NCI-H2081 treated with DMSO at 0.1 percent for 48 hours (cell line): ENCODE measurements at places on chromosomes 3 and 15.

DNA sequence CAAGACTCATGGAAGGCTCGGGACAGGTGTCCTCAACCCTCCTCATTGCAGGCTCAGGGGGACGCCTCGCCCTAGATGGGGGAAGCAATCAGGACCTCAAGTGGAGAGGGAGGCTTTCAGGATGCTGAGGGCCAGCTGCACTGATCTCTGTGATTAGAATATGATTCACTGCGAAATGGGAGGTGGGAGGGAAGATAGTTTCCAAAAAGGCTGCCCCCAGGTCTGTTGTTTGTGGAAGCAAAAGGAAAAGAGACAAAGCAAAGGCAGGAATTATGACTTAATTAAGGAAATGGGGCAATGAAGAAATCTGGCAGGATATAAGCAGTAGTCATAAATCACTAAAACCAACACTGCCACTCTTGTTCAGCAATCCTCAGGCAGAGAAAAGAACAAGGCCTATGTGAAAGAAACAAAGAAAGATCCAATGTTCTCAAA, 85.6 kb upstream of the ABHD17C start:
- DNase-seq: peak; percentile 13

- DNase-seq: no peak
Measured at GRCh38 chr3:71977525-71977924, 192.6 kb upstream of the PROK2 start.

- no peak for DNase-seq
Measured at GRCh38 chr3:113719758-113720157, 23.3 kb upstream of the USF3 start.

- DNase-seq: no peak
Measured at GRCh38 chr3:13896473-13897154, 16.7 kb upstream of the WNT7A start.

DNA sequence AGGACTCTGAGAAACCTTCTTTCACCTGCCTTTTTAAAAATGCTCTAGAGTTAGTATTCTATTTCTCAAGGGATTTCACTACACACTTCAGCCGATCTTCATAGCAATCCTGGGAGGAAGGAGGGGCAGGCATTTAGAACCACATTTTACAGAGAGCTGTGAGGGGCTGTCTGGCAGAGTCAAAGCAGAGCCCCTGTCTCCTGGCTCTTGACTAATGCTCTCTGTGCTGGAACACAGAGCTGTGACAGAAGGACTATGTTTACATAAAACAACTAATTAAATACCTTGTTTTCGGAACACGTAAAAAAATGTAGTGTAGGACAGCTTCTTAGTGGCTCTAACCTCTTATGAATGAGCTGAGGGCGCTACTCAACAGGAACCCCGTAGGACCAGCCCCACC, 7.6 kb upstream of the SPTBN5 start:
- no peak for DNase-seq

- no peak for DNase-seq
Measured at GRCh38 chr3:35426366-35426958, 212.9 kb upstream of the ARPP21 start.

DNA sequence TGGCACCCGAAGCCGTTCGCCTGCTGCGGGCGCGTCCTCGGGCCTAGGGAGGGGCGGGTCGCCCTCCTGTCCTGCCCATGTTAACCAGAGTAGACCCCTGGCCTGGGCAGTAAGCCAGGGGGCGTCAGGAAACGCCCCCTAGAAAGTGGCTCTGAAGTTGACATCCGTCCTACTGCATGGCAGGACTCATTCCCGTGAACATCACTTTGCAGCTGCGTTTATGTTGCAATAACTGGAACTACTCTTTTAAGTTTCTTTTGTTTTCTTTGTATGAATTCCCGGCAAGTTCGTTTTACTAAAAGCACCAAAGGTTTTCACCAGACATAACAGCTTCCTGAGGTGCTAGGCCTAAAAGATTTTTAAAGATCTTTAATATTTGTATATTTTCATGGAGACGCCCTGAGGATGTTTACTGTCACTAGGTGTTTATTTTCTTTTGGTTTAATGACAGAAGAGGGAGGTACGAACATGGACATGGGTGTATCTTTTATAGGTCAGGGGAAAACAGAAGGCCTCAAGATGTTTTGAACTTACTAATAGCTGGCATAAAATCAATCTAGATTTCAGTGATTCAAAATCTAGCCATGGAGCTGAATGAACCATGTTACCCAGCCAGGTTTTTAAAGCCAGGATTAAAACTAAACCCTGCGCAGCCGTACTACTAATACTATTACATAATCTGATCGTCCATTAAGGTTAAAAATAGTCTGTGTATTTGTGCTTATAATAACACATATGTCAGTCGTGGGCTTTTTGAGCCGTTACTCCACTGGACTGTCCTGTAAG, 1.0 kb downstream of the C15orf61 start:
- no peak for DNase-seq
